ENCODE measurements at places on chromosomes 5 and 9.

GRCh38 chr9:15262581-15262980 is 44.4 kb downstream of the TTC39B start:
- DNase-seq: no peak

DNA sequence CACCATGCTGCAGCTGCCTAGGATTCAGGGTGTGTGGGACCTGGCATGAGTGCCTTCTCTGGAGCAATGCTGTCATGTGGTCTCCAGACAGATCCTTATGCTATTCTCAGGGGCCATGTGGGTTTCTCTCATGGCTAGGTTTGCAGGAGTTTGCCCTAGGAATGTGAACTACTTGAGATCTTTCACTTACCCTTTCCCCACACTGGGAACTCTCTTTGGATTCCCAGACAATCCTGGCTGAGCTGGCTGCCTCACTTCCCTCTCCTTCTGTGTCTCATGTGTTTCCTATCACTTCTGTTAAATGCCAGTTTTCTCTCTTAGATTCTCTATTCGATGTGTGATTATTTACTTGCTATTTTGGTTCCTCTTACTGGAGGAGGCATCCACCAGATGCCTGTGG is 270.2 kb upstream of the RASA1 start:
- no peak for DNase-seq

DNA sequence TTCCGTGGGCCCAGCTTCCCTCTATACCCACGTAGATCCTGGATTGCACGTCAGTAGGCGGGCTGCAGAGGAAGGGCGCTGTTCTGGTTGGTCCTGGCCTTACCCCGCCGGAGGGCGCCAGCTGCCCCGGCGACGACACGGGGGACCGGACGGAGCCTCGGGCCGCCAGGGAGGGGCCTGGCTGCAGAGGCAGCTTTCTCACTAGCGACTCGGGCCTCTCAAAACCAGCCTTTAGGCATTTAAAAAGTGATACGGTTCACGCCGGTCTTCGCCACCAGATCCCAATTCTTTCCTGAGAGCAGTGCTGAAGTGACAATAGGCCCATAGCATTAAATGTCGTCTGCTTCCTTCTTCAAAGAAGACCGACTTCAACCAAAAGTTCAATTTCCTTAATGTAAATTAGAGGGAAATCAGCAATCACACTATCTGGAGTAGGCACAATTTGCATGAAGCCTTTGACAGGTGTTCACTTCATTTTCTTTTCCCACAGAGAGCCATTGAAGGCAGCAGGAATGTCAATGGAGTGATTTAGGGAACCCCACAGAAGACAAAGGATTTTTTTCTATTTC is 17.6 kb upstream of the UBE2D2 start:
- DNase-seq: no peak

DNA sequence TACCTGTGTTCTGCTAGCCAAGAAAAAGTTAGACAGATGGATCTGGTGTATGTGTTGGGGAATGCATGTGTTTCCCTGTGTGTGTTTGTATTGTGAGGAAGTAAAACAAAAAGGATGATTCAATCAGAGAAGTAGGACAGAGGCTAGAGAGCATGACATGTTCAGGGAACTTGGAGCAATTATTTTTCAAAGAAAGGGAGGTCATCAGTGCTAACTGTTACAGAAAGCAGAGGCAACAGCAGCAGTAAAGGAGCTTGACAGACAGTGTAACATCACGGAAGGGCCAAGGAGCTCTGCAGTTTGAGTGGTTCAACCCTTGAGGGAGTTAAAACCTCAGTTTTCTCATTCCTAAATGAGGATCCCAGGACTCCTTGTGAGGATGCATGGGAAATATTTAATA is 13.2 kb downstream of the SPINK1 start:
- DNase-seq: no peak

DNA sequence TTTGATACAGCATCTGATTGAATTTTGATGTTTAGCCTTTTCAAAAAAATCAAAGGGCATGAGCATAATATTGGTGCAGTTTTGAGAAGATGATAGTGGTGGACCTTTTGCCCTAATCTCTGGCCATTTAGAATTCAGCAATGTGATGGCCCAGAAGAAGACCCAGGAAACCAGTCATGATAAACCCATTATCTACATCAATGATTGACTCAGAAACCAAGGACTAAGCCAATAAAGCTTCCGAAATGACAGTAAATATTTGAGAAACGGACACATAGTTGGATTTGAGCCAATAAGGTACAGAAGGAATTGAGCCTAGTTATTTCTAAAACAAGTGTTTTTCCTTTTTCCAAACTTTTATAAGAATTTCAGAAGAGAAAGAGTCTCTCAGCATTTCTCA is 1158.8 kb upstream of the DMAC1 start:
- no peak for DNase-seq

DNA sequence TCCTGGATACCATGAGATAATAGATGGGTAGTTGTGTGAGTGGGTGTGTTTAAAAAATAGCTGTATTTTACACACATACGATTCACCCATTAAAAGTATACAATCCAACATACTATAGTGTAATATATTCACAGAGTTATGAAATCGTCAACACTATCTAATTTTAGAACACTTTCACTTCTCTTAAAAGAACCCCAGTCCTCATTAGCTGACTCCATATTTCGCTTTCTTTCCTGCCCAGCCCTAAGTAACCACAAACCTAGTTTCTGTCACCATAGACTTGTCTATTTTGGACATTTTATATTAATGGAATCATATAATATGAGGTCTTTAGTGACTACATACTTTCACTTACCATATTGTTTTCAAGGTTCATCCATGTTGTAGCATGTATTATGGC is 63.8 kb upstream of the S1PR3 start:
- no peak for DNase-seq

DNA sequence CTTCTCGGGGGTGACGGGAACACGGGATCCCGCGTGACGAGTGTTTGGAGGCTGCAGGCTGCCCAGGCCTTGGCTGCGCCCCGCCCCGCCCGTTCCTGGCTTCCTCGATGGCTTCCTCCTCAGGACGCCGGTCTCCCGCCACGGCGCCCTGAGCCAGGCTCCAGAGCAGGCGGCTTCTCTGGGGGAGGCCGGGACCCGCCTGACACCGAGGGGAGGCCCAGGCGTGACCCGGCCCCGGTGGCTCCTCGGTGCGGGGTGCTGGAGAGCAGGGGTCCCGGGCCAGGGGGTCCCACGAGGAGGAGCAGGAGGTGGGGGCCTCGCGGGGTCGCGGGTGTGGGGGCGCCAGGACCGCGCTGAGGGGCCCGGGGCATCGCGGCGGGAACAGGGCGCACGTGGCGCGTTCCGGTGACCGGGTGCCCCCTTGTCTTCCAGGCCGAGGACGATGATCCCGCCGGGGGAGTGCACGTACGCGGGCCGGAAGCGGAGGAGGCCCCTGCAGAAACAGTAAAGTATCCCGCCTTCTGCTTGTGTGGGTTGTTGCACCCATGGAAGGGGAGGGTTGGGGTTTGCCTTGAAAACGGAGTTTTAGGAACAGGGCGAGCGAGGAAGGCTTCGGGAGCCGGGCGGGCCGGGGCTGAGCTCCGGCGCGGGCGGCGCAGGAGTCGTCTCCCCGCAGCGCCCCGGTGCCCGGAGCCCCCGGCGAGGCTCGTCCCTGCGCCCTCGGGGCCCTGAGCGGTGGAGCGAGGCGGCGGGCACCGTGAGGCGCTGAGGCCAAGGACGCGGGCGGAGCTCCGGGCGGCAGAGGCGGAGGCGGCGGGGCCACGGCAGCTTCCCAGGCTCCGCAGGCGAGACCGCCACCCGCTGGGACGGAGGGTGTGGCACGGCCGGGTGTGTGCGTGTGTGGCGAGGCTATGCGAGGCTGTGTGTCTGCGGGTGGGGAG is 22.2 kb downstream of the AHRR start:
- DNase-seq: no peak

- DNase-seq: no peak
Measured at GRCh38 chr5:42621242-42621641, 135.4 kb upstream of the CCDC152 start.

Measured in activated naive CD4-positive, alpha-beta T cell (primary cell).